Smooth muscle cell of bladder (primary cell): ENCODE measurements at places on chromosomes 5 and 9. TPM values are rescaled to one million over a fixed set of nuclear protein-coding genes. Genes with fewer than 3 reads are reported as not detected.

The LMX1B gene
- total RNA-seq, result not detected in 2 replicates

The CORO2A gene
- 0.28 and 0.57 TPM in 2 replicates for total RNA-seq

The C9orf50 gene
- 0.14 and 0.18 TPM in 2 replicates for total RNA-seq

The SPAG8 gene
- 0.71 and 1.2 TPM in 2 replicates for total RNA-seq

The IL4 gene
- not detected in 2 replicates for total RNA-seq

The NUTM2G gene
- total RNA-seq, result not detected in 2 replicates

The SECISBP2 gene
- total RNA-seq, result 24.0 and 24.7 TPM in 2 replicates

The ECSCR gene
- 0.14 and 0.37 TPM in 2 replicates for total RNA-seq

The HAVCR2 gene
- under 0.01 and 0.09 TPM in 2 replicates for total RNA-seq

The EEIG1 gene
- 8.5 and 22.0 TPM in 2 replicates for total RNA-seq

The ZNF300 gene
- total RNA-seq, result 4.6 and 5.5 TPM in 2 replicates

The ALDH1A1 gene
- 238 and 290 TPM in 2 replicates for total RNA-seq

The INSL4 gene
- not detected in 2 replicates for total RNA-seq

The KCNT1 gene
- total RNA-seq, result not detected in 2 replicates
